ENCODE measurements at places on chromosomes 5 and 9.

DNA sequence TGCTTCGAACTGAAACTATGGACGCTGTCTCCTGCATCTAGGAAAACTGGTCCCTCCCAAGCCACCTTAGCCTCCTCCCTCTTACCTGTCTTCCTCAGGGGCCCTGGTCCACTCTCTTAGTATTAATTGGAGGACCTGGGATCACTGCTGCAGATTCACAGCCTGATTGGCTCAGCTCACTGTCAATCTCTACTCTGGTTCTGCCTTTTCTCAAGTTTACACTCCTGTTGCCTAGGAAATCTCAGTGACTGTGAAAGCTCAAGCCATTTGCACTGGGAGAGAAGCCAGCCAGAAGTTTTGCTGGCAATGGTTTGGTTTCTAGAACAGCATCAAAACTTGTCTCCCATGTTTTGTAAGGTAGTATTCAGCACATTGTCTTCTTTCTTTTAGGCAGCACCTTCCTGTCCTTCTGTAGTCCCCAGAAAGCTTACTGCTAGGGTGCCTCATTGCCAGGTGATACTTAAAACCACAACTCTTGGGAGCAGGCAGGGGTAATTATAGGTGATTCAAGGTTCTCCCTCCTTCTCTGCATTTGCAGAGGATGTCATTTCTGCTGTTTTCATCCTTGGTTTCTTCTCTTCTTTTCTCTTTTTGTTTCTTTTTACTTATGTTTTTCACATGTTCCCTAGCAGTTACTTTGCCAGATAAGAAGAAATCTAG lies at the start of gene CAPSL:
TSS of gene CAPSL (minus strand) at position 55 of the 660 bp plus-strand sequence. CDS start 17,502 bp downstream, outside the sequence.
- DNase-seq, result no peak

- DNase-seq, result peak; percentile 1
These were observed 112.6 kb downstream of the TMC1 start for GRCh38 chr9:72633966-72634365.

DNA sequence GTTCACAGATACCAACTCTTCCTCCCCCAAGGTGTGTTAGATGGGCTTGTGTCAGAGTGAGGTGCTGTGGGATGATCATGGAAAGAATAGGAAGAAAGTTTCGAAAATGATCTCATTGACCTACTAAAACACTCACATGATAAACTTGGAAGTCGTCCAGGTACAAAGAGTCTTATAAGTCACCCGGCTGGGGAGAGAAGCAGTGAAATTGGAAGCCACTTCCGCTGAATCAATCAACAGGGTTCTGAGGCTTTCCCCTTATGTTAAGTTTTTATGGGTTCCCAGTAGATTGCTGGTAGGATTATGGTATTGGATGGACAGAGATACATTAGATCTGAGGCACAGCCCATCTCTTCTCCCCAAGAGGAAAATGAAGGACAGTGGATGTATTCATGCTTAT lies 218.8 kb upstream of the MSX2 start:
- no peak for DNase-seq

- DNase-seq, result no peak
These were observed 31.9 kb upstream of the F2R start for GRCh38 chr5:76683816-76684731.

DNA sequence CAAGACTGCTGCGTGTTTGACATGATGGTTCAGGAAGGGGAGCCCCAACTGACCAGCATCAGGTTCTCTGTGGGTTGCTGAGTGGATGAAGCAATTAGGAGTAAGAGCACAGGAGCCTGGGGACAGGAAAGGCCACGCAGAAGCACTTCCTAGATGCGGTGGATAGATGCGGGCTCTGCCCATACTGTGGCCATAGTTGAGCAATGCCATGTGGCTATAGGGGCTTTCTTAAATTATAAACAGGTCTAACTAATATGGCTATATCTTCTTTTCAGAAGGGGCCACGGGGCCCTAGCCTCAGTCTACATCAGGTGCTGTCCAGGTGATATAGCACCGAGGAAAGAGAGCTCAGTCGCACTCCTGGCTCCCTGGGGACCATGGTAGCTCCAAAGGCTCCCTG lies 198.6 kb downstream of the GADD45G start:
- DNase-seq, result no peak

DNA sequence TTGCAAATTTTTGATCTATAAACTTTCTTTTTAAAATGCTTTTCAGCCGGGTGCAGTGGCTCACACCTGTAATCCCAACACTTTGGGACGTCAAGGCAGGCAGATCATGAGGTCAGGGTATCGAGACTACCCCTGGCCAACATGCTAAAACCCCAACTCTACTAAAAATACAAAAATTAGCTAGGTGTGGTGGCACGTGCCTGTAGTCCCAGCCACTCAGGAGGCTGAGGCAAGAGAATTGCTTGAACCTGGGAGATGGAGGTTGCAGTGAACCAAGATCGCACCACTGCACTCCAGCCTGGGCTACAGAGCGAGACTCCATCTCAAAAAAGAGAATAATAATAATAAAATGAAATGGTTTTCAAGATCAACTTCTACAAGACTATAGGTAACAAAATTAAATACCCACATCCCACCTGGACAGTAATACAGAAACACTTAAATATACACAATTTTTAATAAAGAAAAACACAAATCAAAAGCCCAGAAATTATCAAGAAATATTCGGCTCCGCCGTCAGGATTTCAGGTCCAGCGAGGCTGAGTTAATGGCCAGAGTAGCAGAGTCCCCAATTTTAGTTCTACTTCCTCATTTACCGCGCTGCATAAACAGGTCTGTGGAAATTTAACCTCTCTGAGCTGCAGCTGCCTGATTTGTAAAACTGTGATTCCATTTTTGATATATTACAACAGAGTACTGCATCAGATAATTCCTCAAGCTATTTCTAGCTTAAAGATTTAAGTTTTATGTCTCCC lies 4.0 kb downstream of the TUT7 start:
- DNase-seq, result no peak

- peak; percentile 39 for DNase-seq
These were observed 20.2 kb downstream of the COL5A1 start for GRCh38 chr9:134661791-134662142.

DNA sequence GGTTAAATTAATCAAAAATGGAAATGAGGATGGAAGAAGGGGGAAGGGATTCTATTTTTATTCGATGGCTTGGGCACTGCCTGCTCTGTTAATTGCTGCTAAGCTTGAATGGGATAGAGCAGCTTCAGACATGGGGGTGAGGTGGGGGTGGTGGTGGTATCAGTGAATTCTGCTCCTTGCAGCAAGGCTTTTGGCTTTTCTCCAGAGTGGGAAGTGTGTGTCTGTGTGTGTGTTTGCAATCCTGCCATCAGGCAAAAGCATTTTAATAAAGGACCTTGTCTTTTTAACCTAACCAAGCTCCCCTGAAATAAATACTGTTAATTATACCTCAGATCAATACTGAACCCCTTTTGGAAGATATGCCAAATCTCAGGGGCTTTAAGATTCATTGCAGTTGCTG lies 110.9 kb upstream of the GPR151 start:
- DNase-seq, result no peak

- DNase-seq, result no peak
These were observed 270.2 kb downstream of the SLF1 start for GRCh38 chr5:94888674-94889073.

DNA sequence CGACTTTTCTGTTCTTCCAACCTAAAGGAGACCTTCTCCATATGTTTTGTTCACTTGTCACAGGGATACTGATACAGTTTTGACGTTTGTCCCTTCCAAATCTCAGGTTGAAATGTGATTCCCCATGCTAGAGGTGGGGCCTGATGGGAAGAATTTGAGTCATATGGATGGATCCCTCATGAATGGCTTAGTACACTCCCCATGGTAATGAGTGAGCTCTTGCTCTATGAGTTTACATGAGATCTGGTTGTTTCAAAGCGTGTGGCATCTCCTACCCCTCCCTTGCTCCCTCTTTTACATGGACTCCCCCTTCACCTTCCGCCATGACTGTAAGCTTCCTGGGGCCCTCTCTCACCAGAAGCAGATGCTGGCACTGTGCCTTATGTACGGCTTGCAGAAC lies 6.9 kb downstream of the PIP5K1B start:
- DNase-seq, result no peak

- DNase-seq, result no peak
These were observed 759.3 kb upstream of the TYRP1 start for GRCh38 chr9:11933926-11934325.

Data from AG04450 (cell line).